ENCODE measurements at places on chromosomes 3 and 15.

GRCh38 chr15:77650265-77650664 lies 17.6 kb upstream of the LINGO1 start:
- DNase-seq, result no peak

- DNase-seq, result no peak
Measured at GRCh38 chr15:82900511-82901060, 51.9 kb downstream of the HOMER2 start.

DNA sequence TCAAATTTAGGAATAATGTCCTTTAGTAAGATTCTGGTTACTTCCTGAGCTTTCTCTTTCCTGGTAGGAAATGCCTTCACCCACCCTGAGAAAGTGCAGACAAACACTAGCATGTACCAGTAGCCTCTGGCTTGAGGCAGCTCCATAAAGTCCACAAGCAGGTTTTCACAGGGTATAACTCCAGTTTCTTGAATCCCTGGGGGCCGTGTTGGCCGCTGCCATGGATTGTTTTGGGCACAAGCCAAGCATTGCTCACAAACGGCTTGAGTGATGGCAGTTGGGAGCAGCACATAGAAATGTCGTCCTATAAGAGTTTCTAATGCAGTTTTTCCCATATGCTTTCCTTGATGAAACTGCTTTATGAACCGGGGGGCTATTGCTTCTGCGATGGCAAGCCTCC lies 164.1 kb downstream of the STXBP5L start:
- DNase-seq, result no peak

GRCh38 chr3:37131860-37132144 lies 42.6 kb downstream of the LRRFIP2 start:
- no peak for DNase-seq

DNA sequence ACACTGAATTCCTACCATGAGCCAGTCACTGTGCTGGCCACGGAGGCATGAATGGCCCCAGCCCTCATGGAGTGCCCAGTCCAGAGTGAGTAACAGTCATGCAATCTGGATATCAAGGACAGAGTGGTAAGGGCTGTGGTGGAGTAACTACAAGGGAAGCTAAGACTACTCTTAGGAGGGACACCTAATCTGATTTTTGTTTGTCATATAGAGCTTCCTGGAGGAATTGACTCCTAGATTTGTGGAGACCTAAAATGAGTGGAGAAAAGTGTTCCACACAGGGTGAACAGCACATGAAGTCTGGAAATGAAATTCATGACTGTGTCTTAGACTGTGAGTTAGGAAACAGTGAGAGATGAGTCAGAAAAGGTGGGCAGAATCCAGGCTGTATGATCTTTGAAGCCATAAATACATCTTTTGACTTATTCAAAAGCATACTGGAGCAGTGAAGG lies 219.9 kb downstream of the NFKBIZ start:
- no peak for DNase-seq

DNA sequence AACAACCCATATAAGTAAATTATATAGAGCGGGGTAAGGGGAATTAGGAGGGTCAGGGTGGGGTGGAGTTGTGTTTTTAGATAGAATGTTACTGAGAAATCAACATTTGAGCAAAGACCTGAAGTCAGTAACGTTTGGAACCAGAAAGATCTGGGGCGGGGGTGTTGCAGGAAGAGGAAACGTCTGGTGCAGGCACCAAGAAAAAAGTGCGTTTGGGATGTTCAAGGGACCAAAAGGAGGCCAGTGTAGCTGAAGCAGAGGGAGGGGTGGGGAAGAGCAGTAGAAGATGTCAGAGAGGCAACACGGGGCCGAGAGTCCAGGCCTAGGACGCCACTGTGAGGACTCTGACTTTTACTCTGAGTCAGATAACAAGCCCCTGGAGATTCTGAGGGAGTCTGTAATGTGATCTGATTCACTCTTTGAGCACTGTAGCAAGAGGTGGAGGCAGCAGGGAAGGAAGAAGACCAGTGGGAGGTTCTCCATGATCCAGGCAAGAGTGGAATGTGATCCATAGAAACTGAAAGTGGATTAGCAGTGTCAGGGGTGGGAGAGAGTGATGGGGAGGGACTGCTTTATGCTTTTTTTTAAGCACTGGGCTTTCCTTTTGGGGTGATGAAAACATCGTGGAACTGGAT lies 179.3 kb upstream of the CHRM5 start:
- DNase-seq, result no peak

DNA sequence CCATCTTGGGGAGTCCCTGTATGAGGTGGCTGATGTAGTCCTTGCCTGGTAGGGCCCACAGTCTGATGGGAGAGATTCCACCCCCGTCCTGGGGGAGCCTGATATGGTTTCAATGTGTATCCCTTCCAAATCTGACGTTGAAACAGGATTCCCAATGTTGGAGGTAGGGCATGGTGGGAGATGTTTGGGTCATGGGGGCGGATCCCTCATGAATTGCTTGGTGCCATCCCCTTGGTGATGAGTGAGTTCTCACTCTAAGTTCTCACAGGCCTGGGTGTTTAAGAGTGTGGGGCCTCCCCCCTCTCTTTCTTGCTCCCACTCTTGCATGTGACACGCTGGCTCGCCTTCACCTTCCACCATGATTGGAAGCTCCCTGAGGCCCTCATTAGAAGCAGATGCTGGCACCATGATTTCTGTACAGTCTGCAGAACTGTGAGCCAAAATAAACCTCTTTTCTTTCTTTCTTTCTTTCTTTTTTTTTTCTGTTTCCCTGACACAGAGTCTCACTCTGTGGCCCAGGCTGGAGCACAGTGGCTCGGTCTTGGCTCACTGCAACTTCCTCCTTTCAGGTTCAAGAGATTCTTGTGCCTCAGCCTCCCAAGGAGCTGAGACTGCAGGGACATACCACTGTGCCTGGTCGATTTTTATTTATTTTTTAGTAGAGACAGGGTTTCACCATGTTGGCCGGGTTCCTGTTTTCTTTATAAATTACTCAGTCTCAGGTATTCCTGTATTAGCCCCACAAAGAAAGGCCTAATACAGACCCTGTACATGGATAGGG lies 28.6 kb downstream of the ITGA11 start:
- peak; percentile 17 for DNase-seq

GRCh38 chr3:55458181-55458790 lies 28.8 kb downstream of the WNT5A start:
- no peak for DNase-seq

- peak; percentile 97 for DNase-seq
Measured at GRCh38 chr15:67189326-67190051, 65.0 kb downstream of the AAGAB start.

- DNase-seq, result peak; percentile 90
Measured at GRCh38 chr15:29103824-29104565, 165.6 kb downstream of the NSMCE3 start.

GRCh38 chr3:101095693-101096430 lies 102.6 kb upstream of the ABI3BP start:
- DNase-seq, result no peak

DNA sequence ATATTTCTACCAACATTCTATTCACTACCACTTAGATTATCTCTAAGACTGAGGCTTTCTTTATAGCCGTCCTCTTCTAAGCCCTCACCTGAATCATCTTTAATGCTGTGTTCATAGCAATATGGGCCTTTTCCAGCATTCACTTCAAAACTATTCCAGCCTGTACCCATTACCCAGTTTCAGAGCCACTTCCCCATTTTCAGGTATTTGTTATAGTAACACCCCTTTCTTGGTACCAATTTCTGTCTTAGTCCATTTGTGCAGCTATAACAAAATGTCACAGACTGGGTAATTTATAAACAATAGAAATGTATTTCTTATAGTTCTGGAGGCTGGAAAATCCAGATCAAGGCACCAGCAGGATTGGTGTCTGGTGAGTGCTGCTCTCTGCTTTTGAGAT lies 45.7 kb downstream of the REC114 start:
- no peak for DNase-seq

DNA sequence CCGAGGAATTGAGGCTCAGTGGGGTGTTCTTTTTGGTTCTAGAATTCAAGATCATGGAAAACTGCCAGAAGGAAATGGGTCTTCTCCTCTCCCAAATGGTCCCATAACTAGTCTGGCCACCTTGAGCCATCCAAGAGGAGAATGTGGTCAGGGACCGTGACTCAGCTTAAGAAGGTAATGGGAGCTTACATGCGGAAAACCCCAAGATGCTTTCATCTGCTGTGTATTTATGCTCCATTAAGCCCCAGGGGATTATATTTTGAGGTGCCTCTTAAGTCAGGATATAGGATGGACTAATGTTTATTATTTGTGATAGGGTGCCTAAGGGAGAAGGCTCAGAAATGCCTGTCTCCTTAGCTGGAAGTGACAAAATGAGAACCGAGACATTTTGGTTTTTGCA lies 39.2 kb upstream of the DLG1 start:
- DNase-seq, result no peak

DNA sequence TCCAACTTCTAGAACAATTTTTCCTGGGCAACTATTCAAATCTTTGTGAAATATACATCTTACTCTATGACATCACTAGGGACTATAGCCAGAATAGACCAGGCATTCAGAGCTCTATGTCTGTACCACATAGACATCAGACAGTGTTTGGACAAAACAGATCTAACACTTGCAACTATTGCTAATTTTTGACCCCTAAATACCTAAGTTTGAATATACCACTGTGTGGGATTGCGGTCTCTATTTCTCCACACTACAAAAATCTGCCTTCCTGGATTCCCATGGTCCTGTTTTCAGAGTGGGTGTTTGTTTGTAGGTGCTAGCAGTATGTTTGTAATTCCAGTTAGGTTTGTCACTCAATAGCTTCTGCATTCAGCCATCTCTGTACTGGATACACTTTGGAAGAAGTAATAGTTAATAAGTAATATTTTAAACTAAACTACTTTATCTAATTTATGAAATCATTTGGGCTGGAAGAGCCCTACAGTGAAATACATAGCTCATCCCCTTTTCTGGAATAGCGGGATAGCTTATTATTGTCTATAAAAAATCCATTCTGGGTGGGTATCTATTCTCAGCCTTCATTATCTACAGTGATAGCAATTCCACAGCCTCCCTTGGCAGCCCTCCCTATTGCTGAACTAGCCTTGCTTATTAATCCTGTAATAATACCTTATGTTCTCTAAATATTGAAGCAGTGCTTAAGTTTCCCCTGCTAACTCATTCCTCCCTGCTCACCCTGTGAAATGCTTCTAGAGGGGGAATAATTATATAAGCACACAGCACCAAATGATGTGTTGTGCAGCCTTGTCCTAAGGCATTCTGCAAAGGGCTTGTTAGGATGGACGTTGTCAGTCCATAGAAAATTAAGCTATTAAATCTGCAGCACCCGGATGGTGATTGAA lies 49.4 kb downstream of the RBMS3 start:
- no peak for DNase-seq

GRCh38 chr15:95940431-95940985 lies 390.0 kb upstream of the NR2F2 start:
- DNase-seq, result no peak

DNA sequence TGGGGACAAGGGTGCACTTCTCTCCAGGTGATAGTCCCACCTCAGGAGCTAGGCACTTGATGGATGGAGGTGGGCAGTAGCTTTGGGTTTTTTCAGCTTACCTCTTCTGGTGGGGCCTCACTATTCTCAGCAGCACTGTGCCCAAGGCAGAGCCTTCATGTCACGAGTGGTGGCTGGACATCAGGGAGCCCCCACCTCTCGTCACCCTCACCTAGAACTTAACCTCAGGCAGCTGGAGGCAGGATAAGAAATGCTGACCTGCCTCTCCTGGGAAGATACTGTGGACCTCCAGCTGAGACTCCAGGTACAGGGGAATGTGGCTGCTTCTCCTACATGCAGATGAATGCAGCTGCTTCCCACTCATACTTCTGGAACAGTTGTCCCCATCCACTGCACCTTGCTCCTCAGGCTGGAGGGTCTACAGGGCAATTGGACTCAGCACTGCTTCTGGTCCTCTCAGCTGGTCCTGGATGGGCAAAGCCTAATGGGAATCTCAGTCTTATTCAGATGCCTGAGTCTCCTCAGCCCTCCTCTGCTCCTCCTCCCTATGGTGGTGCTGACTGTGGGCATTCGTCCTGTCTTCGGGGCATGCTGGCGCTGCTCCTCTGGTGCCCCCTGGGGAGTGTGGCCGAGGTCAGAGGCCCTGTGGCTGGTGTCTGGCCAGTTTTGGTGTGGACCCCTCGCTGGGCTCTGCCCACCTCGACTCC lies 129.9 kb downstream of the KLF13 start:
- peak; percentile 66 for DNase-seq

- DNase-seq, result no peak
Measured at GRCh38 chr15:39404767-39405181, 176.1 kb upstream of the THBS1 start.

GRCh38 chr15:39589193-39589814 lies 8.4 kb downstream of the THBS1 start:
- no peak for DNase-seq

- no peak for DNase-seq
Measured at GRCh38 chr3:183638101-183638852, 2.9 kb downstream of the KLHL24 start.

DNA sequence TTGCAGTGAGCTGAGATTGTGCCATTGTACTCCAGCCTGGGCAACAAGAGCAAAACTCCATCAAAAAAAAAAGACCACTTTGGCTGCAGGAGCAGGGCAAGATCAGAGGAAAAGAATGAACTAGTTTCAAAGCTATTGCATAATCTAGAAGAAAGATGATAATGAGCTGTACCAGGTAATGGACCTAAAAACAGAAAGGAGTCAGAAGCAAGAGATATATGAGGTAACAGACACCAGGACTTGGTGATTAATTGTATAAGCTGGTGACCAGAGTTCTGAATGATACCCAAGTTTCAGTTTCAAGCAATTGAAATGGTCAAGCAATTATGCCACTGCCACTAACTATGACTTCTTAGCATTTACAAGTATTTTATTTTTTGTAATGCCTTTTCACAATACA lies 2.9 kb downstream of the POLQ start:
- no peak for DNase-seq

GRCh38 chr3:31402117-31402516 lies 130.6 kb upstream of the STT3B start:
- DNase-seq, result no peak

DNA sequence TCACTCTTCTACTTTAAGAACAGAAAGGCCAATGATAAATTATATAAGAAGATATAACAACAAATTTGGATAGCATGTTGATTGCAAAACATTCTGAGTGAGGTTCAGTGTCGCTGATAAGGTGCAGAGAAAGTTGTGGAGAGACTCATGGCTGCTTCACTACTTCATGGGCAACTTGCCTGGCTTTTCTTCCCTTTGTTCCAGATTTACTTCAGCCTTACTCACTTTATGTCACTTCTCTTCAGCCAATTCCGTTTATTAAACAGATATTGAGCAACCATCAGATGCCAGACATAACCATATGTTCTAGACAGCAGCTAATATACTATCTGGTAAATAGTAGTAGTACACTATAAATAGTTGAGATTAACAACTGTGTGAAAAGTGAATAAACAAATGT lies 150.0 kb upstream of the CHL1 start:
- DNase-seq, result no peak

GRCh38 chr3:60636846-60637245 lies 614.4 kb downstream of the FHIT start:
- DNase-seq, result no peak

GRCh38 chr3:66467996-66468735 lies 32.7 kb downstream of the LRIG1 start:
- no peak for DNase-seq

GRCh38 chr15:86157606-86158293 lies 78.1 kb downstream of the AGBL1 start:
- no peak for DNase-seq

- no peak for DNase-seq
Measured at GRCh38 chr15:29162411-29162810, 107.2 kb downstream of the NSMCE3 start.

GRCh38 chr3:56921573-56922453 lies 120.1 kb upstream of the ARHGEF3 start:
- no peak for DNase-seq

GRCh38 chr15:45221967-45222366 lies 30.1 kb upstream of the SLC28A2 start:
- DNase-seq, result no peak
